ENCODE measurements at places on chromosomes 6 and 20.

GRCh38 chr6:29651413-29652197 is 5.3 kb upstream of the MOG start:
- DNase-seq: peak; percentile 60

- DNase-seq: no peak
These were observed 67.0 kb upstream of the DST start for GRCh38 chr6:56709650-56710049.

- no peak for DNase-seq
These were observed 160.6 kb downstream of the SMOC2 start for GRCh38 chr6:168601546-168601945.

GRCh38 chr20:59817406-59817805 is 116.0 kb downstream of the SYCP2 start:
- DNase-seq: no peak

DNA sequence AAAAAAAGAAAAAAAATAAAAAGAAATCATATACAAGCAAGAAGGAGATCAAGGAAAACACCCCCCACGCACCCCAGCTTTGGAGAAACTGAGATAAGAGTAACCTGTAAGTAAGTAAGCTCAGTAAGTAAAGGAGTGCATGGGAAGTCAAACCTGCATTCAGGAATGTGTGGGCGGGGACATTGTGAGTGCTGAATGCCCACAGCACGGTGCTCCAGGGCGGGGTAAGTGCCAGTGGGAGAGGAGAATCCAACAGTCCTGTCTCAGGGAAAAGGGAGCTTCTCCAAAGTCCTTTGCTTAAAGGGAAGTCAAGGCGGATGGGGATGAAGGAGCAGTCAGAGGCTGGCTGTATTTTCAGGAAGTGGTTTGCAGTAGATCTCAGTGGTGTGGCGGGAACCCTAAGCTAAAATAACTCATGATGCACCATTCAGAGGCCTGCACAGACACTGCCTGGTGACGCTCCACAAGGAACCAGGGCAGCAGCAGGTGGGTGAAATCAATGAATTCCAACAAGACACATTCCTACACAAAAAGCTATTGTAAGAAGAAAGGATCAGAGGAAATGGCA is 368.0 kb downstream of the QKI start:
- no peak for DNase-seq

DNA sequence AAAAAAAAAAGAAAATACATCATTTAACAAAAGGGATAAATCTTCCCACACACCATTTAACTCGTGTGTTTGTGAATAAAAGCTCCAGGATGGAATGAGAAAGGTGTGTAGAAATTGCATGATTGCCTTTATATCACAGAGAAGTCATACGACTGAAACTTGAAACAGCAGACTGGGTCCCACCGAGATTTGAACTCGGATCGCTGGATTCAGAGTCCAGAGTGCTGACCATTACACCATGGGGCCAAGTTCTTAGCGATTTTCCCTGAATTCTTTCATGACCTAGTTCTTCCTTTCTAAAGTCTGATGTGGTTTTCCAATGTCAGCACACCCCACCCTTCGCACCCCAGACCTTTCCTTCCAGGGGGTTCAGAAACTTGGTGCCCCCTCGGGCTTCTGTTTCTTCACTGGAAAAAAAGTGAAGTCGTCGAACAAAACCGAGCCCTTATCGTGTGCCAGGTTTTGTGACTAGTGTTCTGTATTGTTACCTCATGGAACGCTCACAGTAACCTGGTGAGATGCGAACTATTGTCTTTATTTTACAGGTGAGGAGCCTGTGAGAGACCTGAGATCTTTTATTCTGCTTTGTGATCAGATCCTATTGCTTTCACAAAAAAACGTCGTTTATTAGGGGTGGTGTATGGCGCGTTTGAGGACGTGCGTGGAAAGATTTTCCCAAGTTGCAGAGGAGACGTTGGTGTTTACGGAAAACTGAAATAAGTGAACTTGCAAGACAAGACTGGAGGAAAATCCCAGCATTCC is 120.8 kb downstream of the OR2B2 start:
- peak; percentile 81 for DNase-seq

DNA sequence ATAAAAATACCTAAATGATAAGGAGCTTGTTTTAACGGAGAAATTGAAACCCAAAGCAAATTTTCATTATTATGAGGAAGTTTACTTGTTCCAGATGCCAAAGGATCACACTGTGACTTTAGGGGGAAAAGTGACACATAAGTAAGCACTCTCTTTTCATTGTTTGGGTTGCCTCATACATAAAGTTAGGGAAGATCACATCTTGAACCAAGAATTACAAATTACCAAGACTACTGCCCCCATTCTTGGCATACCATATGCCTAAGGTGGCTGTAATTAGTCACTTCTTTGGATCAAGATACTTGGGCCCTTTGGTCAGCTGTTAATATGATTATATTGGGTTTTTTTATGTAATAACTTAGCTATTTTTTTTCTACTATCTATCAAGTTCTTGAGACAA is 269.0 kb downstream of the COL12A1 start:
- DNase-seq: peak; percentile 82

GRCh38 chr6:31898383-31899011 is 999 bp upstream of the EHMT2 start:
- peak; percentile 71 for DNase-seq

DNA sequence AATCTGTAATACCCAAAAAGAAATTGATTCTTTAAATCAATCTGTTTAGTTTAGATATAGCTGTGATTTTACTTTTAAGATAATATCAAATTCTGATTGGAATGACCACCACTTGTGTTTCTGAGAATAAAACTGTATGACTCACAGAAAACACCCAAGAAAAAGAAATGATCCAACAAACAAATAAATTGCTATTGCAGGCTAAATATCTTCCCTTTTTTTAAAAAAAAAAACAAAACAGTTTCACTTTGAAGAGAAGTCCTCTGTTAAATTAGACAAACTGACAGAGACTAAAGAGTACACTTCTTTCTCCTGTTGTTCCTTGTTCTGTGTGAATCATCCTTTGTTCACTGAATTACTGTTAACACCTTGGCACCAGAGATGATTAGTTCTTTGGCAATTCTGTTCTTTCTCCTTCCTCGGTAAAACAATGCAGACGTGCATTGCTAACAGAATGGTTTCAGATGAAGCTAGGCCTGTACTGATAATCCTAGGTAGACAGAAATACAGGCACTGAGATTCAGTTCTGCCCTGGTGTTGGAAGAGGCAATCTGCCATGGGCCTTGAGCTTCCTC is 895.2 kb upstream of the CITED2 start:
- DNase-seq: peak; percentile 54

GRCh38 chr6:116847227-116847626 is 18.3 kb upstream of the GPRC6A start:
- DNase-seq: peak; percentile 64

GRCh38 chr20:32536851-32537656 is 48.1 kb downstream of the NOL4L start:
- no peak for DNase-seq

GRCh38 chr6:24330137-24330732 is 27.6 kb downstream of the DCDC2 start:
- DNase-seq: peak; percentile 55

- no peak for DNase-seq
These were observed 60.9 kb downstream of the TULP4 start for GRCh38 chr6:158373214-158373613.

DNA sequence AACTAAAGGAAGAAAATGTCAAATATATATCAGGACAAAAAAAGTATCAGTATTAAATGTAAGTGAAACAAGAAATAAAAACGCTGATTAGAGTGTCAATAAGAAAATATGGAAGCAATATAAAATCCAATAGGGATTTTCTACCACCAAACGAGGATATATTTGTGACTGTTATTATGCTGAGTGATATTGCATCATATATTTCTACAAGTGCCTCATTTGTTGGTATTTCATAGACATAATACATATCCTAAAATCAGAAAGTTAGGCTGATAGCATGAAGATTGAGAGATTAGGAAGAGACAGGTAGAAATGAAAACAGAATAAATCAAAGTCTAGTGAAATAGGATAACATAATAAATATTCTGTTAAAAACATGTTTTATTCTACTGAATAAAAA is 429.2 kb upstream of the IRAK1BP1 start:
- DNase-seq: no peak

GRCh38 chr6:119479860-119480655 is 130.5 kb upstream of the MAN1A1 start:
- peak; percentile 72 for DNase-seq

DNA sequence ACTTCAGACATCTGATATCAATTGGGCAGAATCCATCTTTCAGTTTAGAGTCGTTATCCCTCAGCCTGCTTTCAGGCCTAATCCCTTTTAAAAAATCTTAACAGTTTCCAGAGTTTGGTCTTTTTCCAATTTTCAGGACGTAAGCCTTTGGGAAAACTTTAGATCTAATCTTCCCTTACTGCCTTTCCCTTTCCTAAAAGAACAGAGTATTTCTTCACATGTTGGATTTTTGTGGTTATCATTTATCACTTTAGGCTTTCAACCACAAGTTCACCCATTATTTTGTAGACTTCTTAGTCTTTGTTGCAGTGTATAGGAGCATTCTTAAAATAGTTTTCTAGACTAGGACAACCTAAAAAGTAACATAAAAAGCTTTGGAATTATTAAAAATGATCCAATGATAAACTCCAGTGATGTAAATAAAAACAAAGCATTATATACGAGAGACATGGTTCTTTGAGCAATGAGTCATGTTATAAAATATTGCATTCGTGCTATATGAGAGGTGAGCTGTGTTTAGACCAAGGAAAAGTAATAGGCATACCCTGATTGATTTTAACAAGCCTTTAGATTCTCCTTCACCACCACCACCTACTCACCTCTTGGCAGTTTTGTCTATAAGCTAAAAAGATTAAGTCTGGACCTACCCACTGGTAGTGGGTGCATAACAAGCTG is 90.4 kb upstream of the MCHR2 start:
- DNase-seq: peak; percentile 39

All from GM23248 (cell line).